T1000 (cell line): ENCODE measurements at places on chromosomes 12 and 14.

- no peak for DNase-seq
These were observed 137.8 kb upstream of the GSC start for GRCh38 chr14:94907626-94908261.

- DNase-seq: no peak
These were observed 22.1 kb downstream of the DACT1 start for GRCh38 chr14:58659846-58660245.

DNA sequence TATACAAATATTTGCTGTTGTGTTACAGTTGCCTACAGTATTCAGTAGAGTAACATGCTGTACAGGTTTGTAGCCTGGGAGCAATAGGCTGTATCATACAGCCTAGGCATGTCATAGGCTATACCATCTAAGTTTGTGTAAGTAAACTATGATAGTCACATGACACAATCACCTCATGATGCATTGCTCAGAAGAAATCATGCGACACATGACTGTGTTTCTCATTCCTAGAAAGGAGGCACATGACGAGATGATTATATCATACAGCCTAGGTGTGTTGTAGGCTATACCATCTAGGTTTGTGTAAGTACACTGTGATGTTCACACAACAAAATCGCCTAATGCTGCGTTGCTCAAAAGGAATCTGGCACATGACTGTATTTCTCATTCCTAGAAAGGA, 31.9 kb downstream of the NOPCHAP1 start:
- no peak for DNase-seq

GRCh38 chr12:26795910-26796309, 37.1 kb downstream of the ITPR2 start:
- DNase-seq: no peak

- DNase-seq: no peak
These were observed 246.9 kb upstream of the TMEM132C start for GRCh38 chr12:128019996-128020544.

GRCh38 chr14:75660238-75660629, 442 bp downstream of the ERG28 start:
- no peak for DNase-seq

- DNase-seq: no peak
These were observed 74.6 kb downstream of the ZFP36L1 start for GRCh38 chr14:68718023-68718990.

GRCh38 chr12:89947437-89948270, 239.0 kb upstream of the ATP2B1 start:
- DNase-seq: peak; percentile 41

DNA sequence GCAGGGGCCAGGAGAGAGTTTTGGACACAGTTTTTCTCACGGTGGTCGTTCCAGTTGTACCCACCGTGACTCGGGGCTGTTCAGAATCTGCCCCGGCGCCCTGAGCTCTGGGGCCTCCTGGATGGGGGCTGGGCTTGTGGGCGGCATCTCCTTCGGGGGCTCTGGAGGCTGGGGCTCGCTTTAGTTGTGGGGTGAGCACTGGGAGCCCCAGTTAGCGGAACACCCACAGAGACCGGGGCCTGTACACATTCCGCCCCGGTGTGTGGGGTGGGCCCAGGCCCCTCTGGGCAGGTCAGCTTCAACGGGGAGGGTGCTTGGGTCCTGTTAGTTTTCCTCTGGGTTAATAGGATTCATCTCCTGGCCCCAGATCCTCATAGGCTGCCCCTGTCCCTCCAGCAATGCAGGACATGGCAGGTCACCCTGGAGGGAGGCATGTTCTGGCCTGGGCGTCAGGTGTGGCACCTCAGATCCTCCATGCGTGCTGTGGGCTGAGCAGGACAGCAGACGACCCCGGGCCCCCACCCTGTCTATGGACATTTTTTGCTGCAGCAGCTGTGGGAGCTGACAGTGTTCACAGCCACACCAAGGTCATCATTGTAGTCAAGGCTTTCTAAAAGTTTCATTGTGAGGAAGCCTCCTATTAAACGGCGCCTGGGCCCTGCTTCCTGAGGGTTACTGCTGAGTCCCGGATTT, 393.2 kb downstream of the TMEM121 start:
- no peak for DNase-seq

GRCh38 chr14:24813819-24814259, 179.8 kb upstream of the GZMB start:
- no peak for DNase-seq

DNA sequence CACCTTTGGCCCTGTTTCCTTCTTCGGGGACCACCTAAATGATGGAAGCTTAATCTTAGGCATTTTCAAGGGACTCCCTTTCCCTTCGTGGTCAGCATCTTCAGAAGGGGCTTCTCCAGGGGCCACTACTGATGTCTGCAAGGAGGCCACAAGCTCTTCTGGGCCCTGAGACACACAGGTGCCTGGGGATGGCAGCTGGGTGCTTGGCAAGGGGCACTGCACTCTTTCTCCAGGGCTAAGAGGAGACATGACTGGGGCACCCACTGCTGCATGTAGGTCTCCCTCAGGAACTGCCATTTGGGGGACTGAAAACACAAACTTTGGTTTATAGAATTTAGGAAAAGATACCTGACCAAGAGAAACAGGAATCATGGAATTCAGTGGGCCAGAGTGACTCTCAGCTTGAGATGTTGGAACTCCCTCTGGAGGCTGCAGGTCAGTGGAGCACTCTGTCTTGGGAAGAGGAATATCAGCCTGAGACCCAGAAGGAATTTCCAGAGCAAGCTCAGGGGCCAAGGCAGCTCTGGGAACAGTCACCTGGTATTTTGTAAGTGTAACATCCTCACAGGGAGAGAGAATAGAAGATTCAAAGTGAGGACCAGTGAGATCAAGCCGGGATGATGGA, 16.0 kb downstream of the PLD4 start:
- no peak for DNase-seq

- no peak for DNase-seq
These were observed 10.5 kb downstream of the CACNA2D4 start for GRCh38 chr12:1907652-1908611.

- DNase-seq: no peak
These were observed 153.7 kb upstream of the PLXNC1 start for GRCh38 chr12:93994721-93995120.

DNA sequence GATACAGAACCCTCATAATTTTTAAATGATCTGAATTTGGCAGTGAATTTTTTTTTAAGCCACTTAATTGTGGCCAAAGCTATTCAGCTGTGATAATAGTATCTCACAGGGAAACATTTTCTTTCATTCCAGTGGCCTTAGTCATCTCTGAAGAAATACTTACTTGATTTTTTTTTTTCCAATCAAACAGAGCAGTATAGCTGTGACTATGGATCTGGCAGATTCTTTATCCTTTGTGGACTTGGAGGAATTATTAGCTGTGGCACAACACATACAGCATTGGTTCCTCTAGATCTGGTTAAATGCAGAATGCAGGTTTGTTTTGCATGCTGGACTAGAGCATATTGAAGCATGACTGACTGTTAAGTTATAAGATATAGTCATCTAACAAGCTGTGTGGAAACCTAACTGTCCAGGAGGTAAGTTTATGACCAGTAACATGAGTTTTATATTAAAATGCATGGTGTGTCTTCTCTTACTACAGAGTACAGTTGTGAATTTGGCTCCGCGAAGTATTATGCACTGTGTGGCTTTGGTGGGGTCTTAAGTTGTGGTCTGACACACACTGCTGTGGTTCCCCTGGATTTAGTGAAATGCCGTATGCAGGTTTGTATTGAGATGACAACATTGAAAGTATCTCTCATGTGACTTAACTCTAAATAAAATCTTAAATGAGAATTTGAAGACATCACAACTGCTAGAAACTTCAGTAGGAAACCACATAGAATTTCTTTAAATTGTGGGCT, 1.9 kb downstream of the SLC25A3 start:
- peak; percentile 25 for DNase-seq

GRCh38 chr14:37131205-37131604, 41.2 kb downstream of the SLC25A21 start:
- no peak for DNase-seq

- DNase-seq: no peak
These were observed 20.5 kb upstream of the FAM181A start for GRCh38 chr14:93906341-93907329.

GRCh38 chr14:27056586-27056985, 458.8 kb upstream of the NOVA1 start:
- DNase-seq: no peak

DNA sequence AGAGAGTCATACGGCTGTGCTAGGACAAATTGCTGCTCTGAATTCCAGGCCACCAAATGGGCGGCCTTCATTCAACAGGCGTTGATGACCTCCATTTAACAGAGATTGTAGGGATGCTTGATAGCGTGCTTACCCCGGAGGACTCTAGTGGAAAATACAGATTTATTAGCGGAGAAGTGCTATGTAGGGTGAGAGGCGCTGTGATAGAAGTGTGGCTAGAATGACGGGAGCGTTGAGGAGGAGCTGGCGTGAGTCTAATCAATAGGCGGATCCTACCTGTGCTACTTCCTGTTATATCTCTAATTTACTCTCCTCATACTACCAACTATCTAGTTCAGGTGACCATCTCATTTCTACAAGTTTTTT, 668 bp downstream of the MRPS35 start:
- DNase-seq: no peak

DNA sequence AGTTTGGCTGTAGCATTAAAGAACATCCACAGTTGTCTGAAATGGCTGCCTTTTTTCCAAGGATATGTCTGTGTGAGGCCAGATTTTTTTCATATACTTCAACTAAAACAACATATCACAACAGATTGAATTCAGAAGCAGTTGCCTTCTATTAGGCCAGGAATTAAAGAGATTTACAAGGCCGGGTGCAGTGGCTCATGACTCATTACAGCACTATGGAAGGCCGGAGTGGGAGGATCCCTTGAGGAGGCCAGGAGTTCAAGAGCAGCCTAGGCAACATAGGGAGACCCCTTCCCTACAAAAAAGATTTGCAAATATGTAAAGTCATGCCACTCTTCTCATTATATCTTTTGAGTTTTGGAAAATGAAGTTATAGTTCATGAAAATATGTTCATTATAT, 108.6 kb downstream of the KTN1 start:
- DNase-seq: no peak

GRCh38 chr12:115404761-115405470, 720.9 kb upstream of the TBX3 start:
- DNase-seq: peak; percentile 92

GRCh38 chr14:50233951-50234250, 2.5 kb upstream of the SOS2 start:
- DNase-seq: no peak

- no peak for DNase-seq
These were observed at the start of gene ARHGEF40 for GRCh38 chr14:21070083-21070609. Gene ARHGEF40, plus strand, starts transcription at chr14:21070304. Its CDS starts 93 bp downstream, at chr14:21070397.

DNA sequence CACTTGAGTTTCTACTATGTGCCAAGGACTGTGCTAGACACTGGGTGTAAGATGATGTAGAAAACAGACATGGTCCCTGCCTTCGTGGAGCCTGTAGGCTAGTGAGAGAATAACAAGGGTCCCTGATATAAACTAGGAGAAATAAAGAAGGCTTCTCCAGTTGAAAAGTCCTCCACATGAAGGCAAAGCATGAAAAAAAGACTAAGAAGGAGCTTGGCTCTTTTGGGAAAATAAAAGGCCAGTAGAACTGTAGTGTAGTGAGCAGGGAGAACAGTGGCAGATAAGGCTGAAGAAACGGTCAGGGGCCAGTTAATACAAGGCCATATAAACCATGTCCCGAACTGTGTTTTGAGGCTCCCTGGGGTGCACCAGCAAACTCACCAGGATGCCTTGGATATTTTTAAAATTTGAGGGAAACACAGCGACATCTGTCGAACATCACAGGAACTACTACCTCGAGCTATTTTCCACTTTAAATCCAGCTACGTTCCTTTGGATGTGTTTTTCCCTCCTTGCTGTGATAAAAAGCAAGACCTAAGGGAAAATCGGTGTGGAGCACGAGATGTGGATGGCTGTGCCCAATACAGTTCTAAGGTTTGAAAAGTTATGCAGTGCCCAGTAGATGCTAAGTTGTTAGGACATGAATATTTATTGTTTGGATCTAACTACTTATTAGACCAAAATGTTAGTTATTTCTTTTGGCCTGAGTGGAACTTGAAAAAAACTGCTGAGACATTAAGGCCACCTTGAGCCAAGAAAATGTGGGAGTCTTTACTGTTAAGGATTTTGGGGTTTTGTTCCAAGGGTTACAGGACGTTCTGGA, 8.5 kb upstream of the CFL2 start:
- DNase-seq: peak; percentile 24

DNA sequence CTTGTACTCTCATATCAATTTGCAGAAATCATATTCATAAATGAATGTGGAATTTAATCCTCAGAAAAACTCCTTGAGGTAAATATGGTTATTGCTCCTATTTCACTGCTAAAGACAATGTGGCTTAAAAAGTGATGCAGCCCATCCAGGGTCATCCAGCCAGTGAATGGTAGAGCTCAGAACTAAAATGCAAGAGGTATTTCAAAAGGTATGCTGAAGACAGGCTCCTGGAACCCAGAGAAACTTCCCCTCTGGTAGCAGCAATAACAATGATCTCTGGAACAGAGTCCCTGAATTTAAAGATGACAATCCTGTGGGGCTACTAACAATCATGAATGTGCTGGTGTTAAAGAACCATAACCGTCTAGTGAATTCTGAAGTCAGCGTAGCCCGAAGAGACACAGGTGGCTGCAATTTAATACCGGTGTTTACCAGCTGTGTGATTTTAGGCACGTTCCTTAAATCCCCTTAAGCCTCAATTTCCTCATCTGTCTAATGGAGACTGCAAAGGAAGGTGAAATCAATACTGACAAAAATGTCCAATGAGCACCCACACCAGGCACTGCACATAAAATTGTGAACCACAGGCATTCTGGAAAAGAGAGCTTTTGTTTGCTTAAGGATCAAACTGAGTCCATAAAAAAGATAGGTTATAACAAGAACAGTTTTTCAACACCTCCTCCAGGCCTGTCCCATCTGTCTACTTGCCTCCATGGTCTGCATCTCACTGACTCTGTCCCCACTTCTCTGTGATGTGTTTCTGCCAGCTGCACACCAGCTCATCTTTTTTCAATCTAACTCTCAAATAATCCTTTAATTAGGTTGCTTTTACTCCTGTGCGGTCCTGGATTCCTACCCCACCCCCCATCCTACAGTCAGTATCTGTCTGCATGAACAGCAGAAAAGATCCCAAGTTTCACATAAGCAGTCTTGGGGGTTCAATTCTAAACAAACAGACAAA, 10.5 kb downstream of the TM7SF3 start:
- no peak for DNase-seq

- DNase-seq: no peak
These were observed 209.3 kb downstream of the TTC8 start for GRCh38 chr14:89033756-89034155.

- no peak for DNase-seq
These were observed 193.0 kb downstream of the C12orf50 start for GRCh38 chr12:87836190-87836589.

DNA sequence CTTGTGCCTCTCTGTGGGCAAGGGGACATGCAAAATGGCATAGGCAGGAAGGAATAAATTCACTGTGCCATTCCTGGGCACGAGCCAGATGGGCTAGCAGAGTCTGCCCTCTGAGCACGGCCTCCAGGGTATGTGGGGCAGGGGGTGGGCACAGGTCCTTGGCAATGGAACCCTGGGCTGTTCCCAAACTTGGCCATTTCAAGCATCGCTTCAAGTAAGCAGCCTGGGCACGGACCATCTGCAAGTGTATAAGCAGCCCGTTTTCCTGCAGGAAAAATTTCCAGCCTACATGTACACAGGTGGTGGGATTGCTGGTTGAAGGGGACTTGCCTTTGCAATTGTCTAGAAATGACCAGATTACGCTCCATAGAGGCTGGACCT, 40.3 kb downstream of the CCDC85C start:
- DNase-seq: no peak
